ENCODE measurements at places on chromosomes 6 and 20. TPM values are rescaled to one million over a fixed set of nuclear protein-coding genes. Genes with fewer than 3 reads are reported as not detected.

Gene ZDHHC14
- 3.2 TPM for total RNA-seq

Gene MYBL2
- total RNA-seq: 92.0 TPM

Gene CALHM4
- total RNA-seq: not detected

Gene ZNF311
- 0.14 TPM for total RNA-seq

Gene ADA
- 54.2 TPM for total RNA-seq

Gene LINC00237
- not detected for total RNA-seq

Gene C6orf15
- not detected for total RNA-seq

Gene PRDM13
- 1.3 TPM for total RNA-seq

Gene SRSF12
- 1.0 TPM for total RNA-seq

Gene CST2
- total RNA-seq: 0.53 TPM

Gene MTCH1
- total RNA-seq: 129 TPM

Gene PRSS35
- 0.08 TPM for total RNA-seq

Gene KCNB1
- total RNA-seq: 0.51 TPM

Gene TCF21
- total RNA-seq: 0.09 TPM

Gene RMND1
- total RNA-seq: 11.9 TPM

Gene RIPOR2
- total RNA-seq: not detected

Gene CDK19
- total RNA-seq: 5.1 TPM

Gene GDAP1L1
- not detected for total RNA-seq

Gene DEFB132
- not detected for total RNA-seq

Gene MAFB
- 0.05 TPM for total RNA-seq

Gene PAK5
- total RNA-seq: not detected

Gene MYH7B
- total RNA-seq: 0.04 TPM

Gene DPPA5
- total RNA-seq: not detected

Gene ERVFRD-1
- total RNA-seq: not detected

Gene BPI
- total RNA-seq: not detected

Gene HLA-DMB
- 2.3 TPM for total RNA-seq

Gene USP49
- total RNA-seq: 1.1 TPM

Gene SSTR4
- not detected for total RNA-seq

Gene RBPJL
- not detected for total RNA-seq

Gene DZANK1
- total RNA-seq: 2.8 TPM

Gene KCNS1
- total RNA-seq: not detected

Gene C6orf163
- total RNA-seq: 0.36 TPM

Gene STX16
- total RNA-seq: 33.6 TPM

Gene PRIM2
- 12.7 TPM for total RNA-seq

Gene DAAM2
- not detected for total RNA-seq

Gene SLC12A5
- total RNA-seq: 14.8 TPM

Gene SLC4A11
- 7.8 TPM for total RNA-seq

Gene MED23
- 6.8 TPM for total RNA-seq

Gene CYP24A1
- total RNA-seq: 430 TPM

Gene SIRPD
- not detected for total RNA-seq
